Activated CD4-positive, alpha-beta T cell treated with anti-CD3 and anti-CD28 coated beads for 4 hours (primary cell): ENCODE measurements at places on chromosomes 1 and 21.
A peak's percentile ranks its signal among the peaks of the same experiment; 100 is the strongest.

DNA sequence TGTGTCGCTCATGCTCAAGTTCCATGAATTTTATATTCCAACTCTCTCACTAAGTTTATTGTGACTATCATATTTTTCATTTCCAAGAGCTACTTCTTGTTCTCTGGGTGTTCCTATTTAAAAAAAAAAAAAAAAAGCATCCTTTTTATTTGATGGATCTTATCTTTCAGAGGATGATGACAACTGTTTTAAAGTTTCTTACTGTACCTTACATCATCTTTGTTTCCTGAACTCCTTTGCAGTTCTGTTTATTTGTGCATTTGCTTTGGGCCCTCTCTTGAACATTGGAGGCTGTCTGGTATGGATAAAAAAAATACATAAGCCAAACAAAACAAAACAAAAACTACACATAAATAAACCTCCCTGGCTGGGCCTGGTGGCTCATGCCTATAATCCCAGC lies 32.1 kb upstream of the FAM20B start:
- DNase-seq = no peak

- DNase-seq = peak; percentile 68
Measured at GRCh38 chr1:23098463-23099170, 70.0 kb downstream of the LUZP1 start.

GRCh38 chr21:41600556-41600955 lies 92.6 kb upstream of the TMPRSS2 start:
- DNase-seq = no peak

- no peak for DNase-seq
Measured at GRCh38 chr1:157106813-157107189, 7.2 kb upstream of the ETV3L start.

GRCh38 chr1:207309745-207310273 lies 11.7 kb upstream of the CD55 start:
- no peak for DNase-seq

DNA sequence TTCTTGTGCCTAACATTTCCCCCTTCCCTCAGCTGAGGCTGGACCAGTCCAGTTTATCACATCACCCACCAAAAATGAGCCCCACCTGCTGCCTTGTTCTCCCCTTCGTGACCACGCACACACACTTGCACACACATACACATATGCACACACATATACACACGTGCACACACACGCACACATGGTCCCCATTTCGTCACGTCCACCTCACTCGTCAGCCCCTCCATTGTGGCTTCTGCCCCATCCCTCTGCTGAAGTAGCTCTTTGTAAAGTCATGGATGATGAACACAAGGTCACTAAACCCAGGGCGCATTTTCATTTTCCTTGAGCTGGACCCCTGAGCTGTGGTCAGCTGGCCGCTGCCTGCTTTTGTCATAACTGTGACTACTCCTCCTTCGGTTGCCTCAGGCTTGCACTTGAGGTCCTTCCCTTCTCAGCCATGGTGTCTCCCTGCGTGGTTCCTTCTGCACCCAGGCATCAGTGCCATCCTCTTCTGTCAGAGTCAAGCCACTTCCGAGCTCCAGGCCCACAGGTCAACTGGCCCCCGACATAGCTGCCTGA lies 93.8 kb downstream of the SYT2 start:
- no peak for DNase-seq

GRCh38 chr1:202915146-202915545 lies 11.9 kb downstream of the KLHL12 start:
- no peak for DNase-seq

GRCh38 chr1:21175670-21176581 lies 771 bp downstream of the EIF4G3 start:
- DNase-seq = peak; percentile 44

- DNase-seq = no peak
Measured at GRCh38 chr1:153606194-153606593, 6.7 kb downstream of the S100A16 start.

GRCh38 chr1:41878495-41878894 lies 40.2 kb downstream of the HIVEP3 start:
- DNase-seq = no peak

- no peak for DNase-seq
Measured at GRCh38 chr1:81358151-81358550, 442.6 kb upstream of the ADGRL2 start.
